ENCODE measurements at places on chromosomes 16 and 17.

DNA sequence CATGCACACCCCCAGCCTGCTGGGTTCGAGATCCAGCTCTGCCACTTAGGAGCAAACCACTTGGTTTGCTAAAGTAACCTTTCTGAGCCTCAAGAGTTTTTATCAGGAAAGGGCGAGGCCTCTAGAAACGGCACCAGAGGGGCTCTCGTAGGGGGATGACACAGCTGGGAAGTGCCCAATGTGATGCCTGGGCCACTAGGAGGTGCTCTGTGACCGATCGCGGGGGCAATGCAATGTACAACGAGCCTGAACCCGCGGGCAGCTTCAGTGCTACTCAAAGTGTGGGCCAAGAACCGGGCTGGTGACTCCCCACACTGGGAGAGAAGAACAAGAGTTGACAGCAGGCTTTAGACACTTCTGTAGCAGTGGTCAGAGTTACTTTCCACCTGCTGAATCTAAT lies 9.4 kb downstream of the C16orf89 start:
- peak; percentile 32 for DNase-seq

- no peak for DNase-seq
Observed at GRCh38 chr16:79286646-79287423, 313.7 kb downstream of the MAF start.

- no peak for DNase-seq
Observed at GRCh38 chr17:70608193-70608592, 438.9 kb downstream of the KCNJ2 start.

DNA sequence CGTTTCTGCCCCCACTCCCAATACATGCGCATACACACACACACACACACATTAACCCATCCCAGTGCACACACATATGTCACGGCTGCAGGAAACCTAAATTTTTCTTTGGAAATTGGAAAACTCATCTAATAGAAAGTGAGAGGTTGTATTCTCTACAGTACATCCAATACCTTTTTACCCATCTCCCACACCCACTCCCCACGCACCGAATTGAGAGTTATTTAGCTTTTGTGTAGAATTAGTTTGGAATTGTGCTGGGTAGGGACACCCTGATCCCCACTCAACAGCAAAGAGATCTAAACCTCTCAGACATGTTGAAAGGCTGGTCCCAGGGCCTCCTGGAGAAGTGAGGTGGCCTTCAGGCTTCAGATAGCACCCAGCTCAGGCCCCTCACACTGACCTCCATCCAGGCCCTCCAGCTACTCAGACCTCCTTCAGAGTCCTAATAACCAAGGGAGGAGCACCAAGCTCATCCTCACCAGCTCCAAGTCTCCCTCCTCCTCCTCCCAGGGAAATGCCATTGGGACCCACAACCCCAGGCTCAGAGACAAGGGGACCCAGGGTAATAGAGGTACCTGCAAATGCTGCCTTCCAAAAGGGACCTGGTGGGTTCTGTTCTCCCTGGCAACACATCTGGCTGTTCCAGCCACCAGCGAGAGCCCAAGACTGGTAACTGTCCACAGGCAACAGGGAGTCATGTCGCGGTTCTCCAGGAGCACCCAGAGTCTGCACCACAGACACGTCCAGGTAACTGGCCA lies 955 bp downstream of the HOXB13 start:
- no peak for DNase-seq

- DNase-seq, result peak; percentile 46
Observed at GRCh38 chr17:47009759-47010594, 30.9 kb upstream of the RPRML start.

DNA sequence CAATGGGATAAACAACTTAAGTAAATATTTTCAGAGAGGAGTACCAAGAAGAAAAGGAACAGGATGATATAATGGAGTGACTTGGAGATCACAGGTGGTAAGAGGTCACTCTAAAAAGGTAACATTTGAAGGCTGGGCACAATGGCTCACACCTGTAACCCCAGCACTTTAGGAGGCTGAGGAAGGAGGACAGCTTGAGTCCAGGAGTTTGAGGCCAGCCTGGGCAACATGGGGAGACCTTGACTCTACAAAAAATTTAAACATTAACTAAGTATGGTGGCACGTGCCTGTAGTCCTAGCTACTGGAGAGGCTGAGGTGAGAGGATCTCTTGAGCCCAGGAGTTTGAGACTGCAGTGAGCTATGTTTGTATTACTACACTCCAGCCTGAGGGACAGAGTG lies 3.4 kb upstream of the TMEM11 start:
- DNase-seq, result no peak

DNA sequence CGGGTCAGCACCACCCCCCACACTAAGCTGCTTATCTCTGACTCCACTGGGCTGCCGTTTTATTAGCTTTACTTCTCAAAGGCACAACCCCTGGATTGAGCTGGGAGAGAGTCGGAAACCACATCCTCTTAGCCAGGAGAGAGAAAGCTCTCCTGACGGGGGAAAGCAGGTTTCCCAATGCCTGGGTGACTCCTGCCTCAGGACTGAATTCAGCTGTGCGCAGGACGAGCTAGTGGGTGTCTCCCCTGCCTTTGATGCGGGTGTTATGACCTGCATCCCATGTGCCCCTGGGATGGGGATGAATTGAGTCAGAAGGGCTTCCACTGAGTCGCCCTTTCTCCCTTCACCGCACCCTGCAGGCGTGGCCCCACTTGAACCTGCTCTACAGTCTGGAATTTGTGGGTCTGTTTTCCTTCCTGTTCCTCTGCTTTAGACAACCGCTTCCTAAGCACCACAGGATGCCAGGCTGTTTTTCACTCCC lies 819.2 kb upstream of the EEF2KMT start:
- no peak for DNase-seq
